ENCODE measurements at places on chromosomes 7 and 10. TPM values are rescaled to one million over a fixed set of nuclear protein-coding genes. Genes with fewer than 3 reads are reported as not detected.

DNA sequence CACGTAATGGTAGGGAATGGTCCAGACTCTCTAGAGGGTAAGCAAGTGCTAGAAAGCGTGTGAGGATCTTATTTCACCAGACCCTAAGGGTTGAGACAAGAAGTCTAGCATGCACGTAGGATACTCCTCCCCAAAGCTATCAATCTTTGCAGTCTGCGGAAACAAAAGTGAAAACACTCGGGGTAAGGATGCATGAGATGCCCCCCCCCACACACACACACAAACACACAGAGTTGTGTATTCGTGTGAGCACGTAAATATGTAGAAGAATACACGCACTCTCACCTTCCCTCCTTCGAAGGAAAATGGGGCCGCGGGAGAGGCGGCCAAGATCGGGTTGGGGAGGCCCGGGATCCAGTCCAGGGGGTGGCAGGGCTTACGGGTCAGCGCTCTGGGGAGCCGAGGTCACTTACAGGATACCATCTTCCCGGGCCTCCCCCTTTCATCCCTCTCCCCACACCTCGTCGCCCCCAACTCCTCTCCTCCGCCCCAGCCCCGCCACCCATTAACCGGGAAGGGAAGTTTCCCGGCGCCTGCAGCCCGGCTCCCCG, 455 bp downstream of the CUL2 start:
- no peak for DNase-seq

- DNase-seq: no peak
Measured at GRCh38 chr7:98557538-98558031, 59.5 kb upstream of the NPTX2 start.

GRCh38 chr10:1577945-1578344, 159.4 kb downstream of the ADARB2 start:
- DNase-seq: no peak

The CACNB2 gene
- 2.5 TPM for total RNA-seq

GRCh38 chr7:157395206-157395605, 58.4 kb downstream of the DNAJB6 start:
- no peak for DNase-seq

DNA sequence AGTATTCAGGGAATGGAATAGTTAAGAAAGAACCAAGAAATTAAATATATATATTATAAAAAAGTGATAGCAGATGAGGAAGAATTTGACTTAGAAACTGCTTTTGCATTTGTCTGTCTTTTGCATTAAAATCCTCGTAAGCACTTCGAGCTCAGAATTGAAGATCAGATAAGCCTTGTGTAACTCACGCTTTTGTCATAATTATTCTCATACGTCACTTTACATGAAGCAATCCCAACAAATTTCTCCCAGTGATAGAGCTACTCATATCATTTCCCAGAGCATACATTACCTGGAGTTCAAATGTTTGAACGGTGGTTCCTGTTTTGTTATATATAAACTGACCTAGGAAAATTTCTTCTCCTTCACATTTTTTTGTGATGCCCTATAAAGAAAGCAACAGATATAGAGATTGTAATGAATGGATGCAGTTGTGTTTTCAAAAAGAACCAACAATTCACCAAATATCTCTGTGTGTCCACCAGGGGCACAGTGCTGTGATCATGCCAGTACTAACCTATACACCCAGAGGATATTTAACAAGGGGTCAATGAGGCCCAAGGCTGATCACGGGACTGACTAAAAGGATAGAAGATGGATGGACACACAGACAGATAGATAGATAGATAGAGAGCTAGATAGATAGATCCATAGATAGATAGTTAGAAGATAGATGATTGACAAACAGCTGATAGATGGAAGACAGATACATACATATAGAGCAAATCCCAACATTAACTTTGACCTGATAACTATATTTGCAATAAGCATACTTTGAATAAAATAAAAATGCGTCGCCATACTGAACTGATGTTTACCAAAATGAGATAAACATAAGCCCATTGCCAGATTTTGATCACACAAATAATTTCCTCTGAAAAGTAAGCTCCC, 9.3 kb upstream of the HUS1 start:
- DNase-seq: no peak
